ENCODE measurements at places on chromosomes 13 and 19.

GRCh38 chr13:73591861-73592260 lies 533.1 kb downstream of the KLF5 start:
- DNase-seq, result no peak

DNA sequence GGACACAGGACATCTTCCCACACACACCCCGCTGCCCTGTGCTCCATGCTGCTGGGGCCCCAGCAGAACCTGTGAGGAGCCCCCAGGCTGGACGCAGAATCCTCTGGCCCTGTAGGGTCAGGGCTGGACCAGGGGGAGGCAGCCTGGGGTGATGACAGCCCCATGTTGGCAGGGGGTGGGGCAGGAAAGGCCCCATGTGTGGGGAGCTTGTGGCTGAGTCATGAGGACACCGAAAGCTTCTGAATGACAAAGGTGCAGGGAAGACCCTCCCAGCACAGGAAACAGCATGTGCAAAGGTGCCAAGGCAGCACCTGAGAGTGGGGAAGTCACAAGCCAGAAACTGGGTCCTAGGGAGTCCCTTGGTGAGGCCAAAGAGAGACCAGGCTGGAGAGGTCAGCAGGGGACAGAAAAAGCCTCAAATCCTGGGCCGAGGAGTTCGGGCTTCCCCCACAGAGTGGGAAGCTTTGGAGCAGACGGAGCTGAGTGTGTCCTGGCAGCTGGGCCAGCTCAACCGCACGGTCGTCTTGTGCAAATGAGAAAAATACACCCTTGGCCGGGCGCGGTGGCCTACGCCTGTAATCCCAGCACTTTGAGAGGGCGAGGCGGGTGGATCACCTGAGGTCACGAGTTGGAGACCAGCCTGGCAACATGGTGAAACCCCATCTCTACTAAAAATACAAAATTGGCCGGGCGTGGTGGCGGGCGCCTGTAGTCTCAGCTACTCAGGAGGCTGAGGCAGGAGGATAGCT lies 17.5 kb downstream of the ATP8B3 start:
- no peak for DNase-seq

DNA sequence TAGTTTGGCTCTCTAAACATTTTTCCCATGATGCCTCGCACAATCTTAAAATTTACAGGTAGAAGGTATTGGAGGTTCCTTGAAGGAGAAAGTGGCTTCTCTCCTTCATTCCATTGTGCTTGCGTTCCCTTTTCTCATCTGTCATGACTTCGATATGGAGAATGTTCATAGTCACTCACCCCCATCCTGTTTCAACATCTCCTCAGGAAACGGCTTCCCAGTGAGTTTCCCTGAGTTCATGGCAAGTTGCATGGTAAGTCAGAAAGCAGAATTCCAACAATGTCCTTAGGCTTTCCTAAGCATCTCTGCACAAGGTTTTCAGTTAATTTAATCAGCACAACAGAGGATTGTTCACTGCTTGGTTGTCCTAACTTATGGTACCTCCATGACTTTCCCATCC lies 581.8 kb upstream of the SLITRK5 start:
- no peak for DNase-seq

- DNase-seq, result no peak
These were observed 31.7 kb downstream of the INSR start for GRCh38 chr19:7262470-7262869.

DNA sequence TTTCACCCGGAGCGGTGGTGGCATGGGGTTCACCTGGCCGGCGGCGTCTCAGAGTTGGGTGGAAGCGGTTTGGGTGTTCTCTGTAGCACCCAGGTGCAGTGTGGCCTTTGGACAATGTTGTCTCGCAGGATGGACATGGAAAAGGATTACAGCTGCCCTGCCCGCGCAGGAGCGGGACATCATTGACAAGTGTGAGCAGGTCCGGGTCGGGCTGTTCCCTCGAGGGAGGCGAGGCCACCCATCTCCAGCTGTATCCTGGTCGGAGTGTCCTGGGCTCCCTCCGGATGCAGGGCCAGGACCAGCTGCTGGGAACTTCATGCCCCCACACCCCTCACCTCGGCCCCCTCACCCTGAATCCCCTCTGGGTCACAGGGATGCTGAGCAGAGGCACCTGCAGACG lies 7.8 kb upstream of the ZNF14 start:
- no peak for DNase-seq

DNA sequence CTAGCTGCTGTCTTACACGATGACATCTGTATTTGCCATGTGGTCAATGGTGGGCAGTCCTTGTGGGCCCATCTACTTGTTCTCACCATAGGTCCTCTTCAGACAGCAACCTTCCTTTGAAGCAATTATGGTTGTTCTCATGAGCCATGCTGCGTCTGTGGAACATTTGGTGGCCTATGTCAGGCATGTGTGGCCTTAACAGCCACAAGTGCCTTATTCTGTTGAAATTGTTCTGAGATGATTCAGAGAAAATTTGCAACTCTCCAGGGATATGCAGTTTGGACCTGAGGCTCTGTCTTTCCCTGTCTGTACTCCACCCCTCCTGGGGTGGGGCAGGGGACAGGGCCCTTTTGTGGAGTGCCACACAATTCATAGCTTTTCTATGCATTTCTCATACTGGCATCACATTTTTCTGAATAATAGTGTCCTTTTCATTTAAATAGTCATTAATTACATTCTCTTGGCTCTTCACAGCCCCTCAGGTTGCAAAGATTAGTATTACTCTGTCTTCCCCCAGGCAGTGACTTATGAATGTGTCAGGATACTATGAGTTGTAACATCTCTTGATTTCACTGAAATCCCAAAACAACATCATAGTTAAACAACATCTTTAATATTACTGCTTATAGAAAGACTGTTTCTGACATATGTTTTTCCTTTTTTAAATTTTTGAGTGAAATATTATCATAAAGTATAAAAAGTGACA lies 102.1 kb downstream of the ITGBL1 start:
- no peak for DNase-seq

GRCh38 chr19:29667387-29667783 lies 2.1 kb downstream of the PLEKHF1 start:
- no peak for DNase-seq

- peak; percentile 21 for DNase-seq
These were observed 5.0 kb upstream of the IGSF23 start for GRCh38 chr19:44608391-44608821.

- DNase-seq, result no peak
These were observed 35.6 kb upstream of the ZNF599 start for GRCh38 chr19:34808566-34808965.

- DNase-seq, result no peak
These were observed 28.7 kb upstream of the AMER2 start for GRCh38 chr13:25200783-25201182.

GRCh38 chr13:105232439-105232838 lies 1303.0 kb downstream of the EFNB2 start:
- no peak for DNase-seq

DNA sequence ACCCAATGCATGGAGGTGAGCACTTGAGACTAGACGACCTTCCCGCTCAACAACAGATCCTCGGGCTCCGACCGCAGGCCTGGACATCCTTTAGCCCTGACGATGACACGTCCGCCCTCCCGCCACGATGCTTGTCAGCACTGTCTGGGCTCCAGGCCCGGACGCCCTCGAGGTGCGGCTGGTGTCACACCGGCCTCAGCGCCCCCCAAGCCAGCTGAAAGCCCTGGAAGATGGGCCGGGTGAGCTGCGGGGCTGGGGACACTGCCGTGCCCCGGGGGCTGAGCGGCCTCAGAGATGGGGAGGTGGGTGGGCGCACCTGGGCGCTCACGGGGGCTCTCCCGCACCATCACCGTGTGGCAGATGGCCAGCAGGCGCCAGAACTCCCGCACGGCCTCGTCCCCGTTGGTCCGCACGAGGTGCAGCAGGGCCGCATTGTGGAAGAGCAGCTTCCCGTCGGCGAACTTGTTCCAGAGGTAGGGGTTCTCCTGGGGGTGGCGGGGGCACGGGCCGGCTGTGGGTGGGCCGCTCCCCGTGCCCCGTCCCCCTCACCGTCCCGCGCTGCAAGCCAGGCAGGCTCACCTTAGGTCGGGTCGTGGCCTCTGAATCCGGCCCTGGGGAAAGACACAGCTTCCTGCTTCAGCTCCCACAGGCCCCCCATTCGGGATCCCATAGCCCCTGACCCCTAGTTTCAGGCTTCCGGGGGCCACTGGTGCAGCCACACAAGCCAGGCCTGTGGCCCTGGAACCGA lies 15.5 kb downstream of the ATP8B3 start:
- DNase-seq, result no peak

DNA sequence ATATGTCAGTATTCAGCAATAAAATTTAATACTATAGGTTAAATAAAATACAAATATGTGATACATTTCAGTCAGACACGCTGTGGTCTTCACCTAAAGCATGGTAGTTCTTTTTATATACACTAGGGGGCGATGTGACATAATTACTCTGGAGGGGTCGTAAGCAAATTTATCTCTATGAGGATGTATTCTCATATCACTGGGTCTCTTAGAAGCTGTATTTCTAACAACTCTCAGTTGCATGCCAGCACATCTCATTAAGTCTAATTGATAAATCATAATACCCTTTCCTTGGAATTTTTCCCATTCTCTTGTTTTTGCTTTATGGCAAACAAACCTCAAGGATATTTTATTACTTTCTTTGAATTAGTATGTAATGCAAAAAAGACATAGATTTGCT lies 3.9 kb upstream of the PCDH17 start:
- peak; percentile 26 for DNase-seq

GRCh38 chr13:75296641-75297040 lies 185.3 kb downstream of the TBC1D4 start:
- no peak for DNase-seq

GRCh38 chr13:32314271-32315237 lies 609 bp downstream of the ZAR1L start:
- DNase-seq, result peak; percentile 23

DNA sequence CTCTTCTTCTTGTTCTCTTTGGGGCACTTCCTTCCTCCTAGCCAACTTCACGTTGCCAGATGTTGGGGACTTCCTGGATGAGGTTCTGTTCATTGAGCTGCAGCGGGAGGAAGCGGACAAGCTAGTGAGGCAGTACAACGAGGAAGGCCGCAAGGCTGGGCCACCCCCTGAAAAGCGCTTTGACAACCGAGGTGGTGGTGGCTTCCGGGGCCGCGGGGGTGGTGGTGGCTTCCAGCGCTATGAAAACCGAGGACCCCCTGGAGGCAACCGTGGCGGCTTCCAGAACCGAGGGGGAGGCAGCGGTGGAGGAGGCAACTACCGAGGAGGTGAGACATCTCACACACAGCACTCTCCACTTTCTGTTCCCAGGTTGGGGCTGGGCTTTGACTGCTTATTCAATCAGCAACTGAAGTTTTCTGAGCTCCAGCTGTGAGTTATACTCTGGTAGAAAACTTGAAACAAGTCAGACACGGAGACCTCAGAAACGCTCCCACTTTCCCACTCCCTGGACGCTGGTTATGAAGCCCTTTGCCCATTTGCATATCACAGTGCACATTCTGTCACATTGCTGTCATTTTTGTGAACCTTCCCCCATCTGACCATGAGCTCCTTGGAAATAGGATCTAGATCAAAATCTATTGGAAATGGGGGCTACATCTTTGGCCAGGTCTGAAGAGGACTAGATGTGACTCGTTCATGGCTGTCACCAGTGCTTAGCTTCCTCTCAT lies 7.2 kb upstream of the CCDC97 start:
- no peak for DNase-seq

DNA sequence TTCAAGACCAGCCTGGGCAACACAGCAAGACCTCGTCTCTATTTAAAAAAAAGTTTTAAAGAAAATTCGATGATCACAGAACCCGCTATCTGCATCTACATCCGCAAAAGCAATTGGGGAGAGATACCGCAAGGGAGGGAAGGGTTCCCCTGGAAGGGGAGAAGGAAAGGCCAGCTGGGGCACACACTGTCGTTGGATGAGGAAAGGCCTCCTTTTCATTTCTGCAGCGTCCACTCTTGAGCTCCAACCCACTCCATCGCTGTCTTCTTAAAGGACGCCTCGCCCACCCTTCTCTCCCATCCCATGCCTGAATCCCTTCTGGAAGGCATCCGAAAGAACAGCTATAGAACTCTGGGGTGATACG lies 3.2 kb upstream of the PRKCG start:
- no peak for DNase-seq

DNA sequence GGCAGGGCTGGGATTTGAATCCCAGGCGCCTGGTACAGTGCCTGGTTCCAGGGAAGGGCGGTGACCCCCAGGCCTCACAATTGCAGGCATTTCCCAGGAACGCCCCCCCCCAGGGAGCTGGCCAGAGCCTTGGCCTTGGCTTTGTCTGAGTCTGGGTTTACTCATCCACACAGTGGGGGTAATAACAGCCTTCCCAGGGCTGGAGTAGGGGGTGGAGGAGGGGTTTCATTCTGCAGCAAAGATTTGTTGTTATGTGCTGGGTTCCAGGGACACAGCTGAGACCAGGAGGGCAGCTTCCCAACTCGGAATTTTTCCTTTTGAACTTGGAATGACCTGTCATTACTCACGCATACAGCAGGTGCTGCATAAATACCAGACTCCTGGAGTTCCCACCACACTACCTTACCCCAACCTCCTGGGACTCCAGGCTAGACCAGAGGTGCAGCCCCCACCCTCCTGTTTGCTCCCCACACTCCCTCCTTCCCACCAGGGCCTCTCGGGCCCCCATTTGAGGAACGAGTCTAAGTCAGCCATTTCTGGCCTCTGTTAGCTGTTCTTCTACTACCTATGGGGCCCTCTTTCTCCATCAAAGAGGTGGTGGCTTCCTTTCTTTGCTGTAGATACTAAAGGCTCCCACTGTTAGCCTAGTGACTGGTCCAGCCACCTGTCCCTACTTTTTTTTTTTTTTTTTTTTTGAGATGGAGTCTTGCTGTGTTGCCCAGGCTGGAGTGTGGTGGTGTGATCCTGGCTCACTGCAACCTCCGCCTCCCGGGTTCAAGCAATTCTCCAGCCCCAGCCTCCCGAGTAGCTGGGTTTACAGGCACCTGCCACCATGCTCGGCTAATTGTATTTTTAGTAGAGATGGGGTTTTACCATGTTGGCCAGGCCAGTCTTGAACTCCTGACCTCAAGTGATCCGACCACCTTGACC lies 1.6 kb upstream of the ADAMTS10 start:
- no peak for DNase-seq

GRCh38 chr13:32022311-32022710 lies 9.3 kb upstream of the FRY start:
- no peak for DNase-seq

GRCh38 chr13:50612717-50613116 lies 230.8 kb downstream of the DLEU7 start:
- DNase-seq, result no peak

- no peak for DNase-seq
These were observed 2.7 kb upstream of the MIDN start for GRCh38 chr19:1245494-1246264.

GRCh38 chr13:44393391-44393790 lies 19.8 kb downstream of the SERP2 start:
- DNase-seq, result no peak

- no peak for DNase-seq
These were observed 54.5 kb downstream of the KL start for GRCh38 chr13:33070713-33071112.

GRCh38 chr13:45047394-45048310 lies 58.3 kb downstream of the GPALPP1 start:
- DNase-seq, result peak; percentile 25

DNA sequence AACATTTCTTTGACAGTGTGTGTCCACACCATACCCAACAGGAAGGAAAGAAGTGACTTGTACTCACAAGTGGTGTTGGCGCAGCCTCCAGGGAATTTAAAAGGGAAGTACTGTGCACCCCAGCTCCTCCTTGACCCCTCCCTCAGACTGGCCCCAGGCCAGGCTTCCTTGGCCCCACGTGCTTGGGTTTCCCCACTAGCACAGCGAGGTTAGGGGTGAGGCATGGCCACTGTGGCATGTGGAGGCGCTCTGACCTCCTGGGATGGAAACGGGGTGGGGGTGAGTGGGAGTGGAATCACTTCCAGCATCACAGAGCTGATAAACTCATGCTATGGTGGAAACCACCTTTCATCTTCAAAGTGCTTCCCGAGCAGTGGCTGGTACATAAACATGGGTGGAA lies 168.6 kb downstream of the ZNF536 start:
- no peak for DNase-seq
